Astrocyte (in vitro differentiated cells and primary cell): ENCODE measurements at places on chromosomes 3 and 15.

DNA sequence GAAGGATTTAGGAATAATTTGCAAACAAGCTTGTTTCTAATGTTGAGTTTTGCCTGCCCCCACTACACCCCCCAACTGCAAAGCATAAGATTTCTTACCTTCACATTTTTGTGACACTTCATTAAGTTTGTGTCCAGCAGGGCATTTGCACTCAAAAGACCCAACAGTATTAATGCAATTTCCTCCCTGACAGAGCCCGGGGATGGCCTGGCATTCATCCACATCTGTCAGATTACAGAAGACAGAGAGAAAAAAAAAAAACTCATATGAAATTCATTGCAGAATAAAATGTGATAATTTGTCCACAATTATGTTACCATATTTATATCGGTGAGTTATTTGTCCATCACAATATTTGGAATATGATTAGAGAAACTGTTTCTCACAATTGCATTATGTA lies 111.5 kb downstream of the FBN1 start:
- no peak for DNase-seq

DNA sequence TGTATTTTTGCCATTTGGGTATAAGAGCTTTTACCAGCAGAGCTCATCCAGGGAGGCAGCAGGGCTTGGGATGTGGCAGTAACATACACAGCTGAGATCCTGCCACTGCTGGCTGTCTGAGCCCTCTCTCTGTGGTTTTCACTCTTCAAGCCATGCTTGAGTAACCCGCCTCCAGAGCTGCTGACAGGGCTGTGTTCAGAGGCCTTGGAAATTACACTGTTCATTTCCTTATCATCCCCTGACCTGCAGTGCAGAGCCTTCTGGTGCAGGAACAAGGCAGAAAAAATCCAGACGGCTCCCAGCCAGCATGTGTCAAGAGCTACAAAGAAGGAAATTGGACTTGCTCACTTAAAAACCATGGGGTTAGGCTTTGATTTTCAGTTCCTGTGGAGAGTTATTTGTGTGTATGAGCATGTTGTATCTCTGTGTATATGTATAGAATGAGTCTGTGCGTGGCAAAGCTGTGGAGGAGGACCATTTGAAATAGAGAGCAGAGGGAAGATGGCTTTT lies 47.0 kb downstream of the ZNF609 start:
- peak; percentile 93 for DNase-seq

DNA sequence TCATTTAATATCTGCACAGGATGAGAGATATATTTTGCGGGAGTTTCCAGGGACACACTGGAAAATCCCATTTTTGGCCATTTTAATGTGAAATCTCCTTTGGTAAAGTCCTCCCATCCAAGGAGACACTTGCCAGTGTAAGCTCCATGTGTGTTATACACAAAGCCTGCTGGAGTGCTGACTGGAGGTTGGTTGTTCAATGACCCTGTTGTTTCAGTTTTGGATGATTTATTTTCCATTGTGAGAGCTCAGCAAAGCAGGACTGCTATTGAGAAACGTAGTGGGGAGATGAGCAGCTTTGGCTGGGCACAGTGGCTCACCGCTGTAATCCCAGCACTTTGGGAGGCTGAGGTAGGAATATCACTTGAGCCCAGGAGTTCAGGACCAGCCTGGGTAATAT lies 127.7 kb downstream of the NUP210 start:
- no peak for DNase-seq

- no peak for DNase-seq
Measured at GRCh38 chr3:65659396-65659795, 379.3 kb downstream of the MAGI1 start.

DNA sequence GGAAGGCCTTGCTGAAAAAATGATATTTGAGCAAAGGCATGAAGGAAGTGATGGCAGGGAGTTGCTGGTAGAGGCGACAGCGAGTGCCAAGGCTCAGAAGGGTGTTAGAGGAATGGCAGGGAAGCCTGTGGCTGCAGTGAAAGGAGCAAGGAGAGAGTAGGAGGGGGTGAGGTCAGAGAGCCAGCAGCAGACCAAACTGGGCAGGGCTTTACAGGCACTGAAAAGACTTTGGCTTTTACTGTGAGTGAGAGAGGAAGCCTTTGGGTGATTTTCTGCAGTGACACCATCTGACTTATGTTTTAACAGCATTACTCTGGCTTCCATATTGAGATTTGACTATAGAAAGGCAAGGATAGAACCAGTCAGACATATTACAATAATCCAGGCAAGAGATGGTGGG lies 11.4 kb downstream of the TICRR start:
- no peak for DNase-seq

- DNase-seq: peak; percentile 88
Measured at GRCh38 chr15:36109943-36110658, 469.3 kb upstream of the CDIN1 start.

DNA sequence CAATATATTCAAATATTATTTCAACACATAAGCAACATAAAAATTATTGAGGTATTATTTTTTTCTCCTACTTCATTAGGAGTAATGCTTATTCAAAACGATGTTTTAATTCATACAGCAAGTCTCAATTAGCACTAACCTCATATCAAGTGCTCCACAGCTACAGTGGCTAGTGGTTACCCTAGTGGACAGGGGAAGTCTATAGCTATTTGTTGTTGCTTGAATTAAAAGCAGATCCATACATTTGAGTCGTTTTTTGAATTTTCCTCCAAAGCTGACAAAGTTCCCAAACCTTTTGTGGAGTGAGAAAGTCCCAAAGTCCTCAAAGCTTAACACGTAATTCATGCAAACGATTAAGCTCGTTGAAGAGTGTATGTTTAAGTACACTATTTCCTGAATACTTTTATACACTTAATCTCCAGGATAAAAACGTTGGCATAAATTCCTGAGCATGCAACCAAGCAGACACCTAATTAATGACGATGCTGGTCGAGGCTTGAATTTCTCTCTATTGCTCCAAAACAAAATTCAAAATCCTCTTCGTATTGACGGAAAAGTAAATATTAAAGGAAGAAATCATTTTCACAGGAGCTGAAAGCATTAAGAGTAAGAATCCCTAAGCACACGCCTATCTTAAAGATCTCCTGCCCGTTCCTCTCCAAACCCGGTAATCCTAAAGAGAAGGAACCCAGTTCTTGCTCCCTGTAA lies 985 bp downstream of the VPS13C start:
- DNase-seq: no peak

- DNase-seq: no peak
Measured at GRCh38 chr15:51736069-51736468, 1.4 kb downstream of the LYSMD2 start.

GRCh38 chr3:185552358-185552877 lies at the start of gene LIPH:
TSS of gene LIPH (minus strand) at chr3:185552588. CDS start at chr3:185552471, 117 bp downstream.
- DNase-seq: peak; percentile 23

- DNase-seq: no peak
Measured at GRCh38 chr15:51936105-51936478, 35.5 kb downstream of the LEO1 start.

DNA sequence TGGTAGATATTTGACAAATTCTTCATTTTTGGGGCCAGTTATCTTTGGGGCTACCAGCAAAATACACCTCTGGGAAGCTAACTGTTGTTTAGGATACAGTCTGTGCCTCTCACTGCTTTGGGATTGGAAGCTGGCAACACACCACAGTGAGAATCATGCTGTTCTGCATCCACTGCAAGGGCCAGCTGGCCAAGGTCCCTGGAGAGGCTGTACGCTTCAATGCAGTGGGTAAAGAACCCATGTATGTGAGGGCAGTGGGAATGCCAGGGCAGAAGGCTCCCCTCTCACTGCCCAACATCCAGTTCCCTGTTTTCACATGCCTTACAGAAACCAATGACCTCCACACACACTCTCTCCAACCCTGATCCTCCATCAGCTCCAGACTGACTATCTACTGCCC lies 20.1 kb downstream of the ZDHHC3 start:
- DNase-seq: no peak

GRCh38 chr3:26437678-26438077 lies 184.9 kb upstream of the LRRC3B start:
- DNase-seq: peak; percentile 75

DNA sequence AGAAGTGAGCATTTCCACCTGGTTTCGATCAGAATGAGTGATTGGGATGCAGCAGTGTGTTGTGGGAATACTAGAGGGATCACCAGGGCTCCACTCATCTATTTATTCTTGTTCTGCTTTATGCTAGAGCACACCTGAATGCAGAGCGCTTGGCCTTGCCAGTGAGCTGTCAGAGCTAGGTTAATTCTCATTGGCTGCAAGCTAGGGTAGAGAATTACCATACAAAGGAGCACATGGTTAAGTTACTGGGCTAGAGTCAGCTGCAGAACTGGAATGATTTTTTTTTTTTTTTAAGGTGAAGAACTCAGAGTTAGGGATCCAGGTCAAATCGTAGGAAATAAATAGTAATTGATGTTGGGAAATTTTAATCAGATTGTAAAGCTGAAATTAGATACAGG lies 8.8 kb downstream of the EIF2AK4 start:
- DNase-seq: no peak

DNA sequence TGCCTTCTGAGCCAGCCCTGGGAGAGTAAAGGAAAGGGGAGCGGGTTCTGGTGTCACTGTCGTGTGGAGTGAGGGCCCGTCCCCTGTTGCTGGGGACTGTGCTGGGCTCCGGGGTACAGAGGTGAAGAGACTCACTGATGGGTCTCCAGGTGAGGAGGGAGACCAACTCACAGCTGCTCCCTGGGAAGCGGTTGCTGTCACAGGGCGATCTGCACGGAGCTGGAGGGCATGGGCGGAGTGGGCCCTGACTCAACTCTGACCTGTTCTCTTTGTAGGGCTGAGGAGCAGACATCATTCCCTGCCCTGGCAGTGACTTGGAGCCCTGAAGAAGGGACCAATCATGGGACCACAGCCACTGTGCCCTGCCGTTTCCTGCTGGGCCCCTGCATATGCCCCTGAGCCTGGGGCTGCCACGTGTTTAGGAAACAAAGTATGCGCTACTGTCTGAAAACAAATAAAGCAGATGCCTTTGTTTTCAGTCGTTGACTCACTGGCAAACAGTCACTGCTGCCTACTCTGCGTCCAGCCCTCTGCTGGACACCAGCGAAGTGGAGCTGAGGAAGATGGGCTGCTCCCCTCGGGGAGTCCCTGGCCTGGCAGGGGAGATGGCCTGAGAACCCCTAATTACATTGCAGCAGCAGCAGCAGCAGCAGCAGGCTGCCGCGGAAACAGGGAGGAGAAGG lies 22.9 kb upstream of the PLXNA1 start:
- DNase-seq: peak; percentile 54

DNA sequence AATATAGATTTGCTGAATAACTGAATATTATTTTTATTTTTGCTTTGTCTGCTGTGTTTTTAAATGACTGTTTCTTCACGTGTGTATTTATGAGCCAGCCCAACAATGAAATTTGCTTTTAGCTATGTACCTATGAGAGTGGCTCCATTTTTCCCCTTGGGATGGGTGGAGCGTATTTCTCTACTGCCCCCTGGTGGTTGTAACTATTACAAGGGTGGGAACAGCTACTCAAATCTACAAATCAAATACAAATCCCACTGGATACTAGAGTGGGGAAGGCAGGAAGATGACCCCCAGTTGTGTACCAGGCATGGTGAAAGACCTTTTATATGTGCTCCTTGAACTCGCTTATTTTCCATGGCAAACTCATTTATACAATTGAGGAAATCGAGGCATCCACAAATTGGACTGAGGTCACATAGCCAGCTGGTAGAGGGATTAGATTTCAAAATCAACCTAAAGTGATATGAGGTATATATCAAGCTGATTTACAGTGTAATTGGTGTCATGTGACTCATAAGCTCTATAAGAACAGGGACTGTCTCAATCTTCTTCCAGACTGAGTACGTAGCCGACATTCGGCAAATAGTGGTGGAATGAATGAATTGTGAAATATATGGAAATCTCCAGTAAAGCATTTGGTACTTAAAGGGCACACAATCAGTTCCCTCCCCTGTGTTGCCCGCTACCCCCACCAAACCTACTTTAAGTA lies 69.5 kb upstream of the VEPH1 start:
- DNase-seq: peak; percentile 24

DNA sequence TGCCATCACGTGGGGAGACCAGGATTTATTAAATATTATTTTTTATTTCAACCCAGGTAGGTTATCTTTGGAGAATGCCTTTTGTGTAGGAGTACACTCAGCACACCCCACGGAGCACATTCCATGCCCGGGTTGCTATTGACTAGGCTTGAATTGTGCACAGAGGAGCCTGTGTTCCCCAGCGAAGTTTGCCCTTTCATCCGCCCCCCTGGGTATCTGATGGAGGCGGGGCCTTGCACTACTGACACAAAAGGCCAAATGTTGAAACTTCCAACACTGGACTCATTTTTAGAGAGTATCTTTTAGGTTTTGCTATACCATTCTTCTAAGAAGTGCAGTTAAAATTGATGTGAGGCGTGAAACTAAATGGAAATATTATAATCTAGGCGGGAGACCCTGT lies 39.3 kb upstream of the PPP4R2 start:
- no peak for DNase-seq

- peak; percentile 34 for DNase-seq
Measured at GRCh38 chr15:83372434-83372891, 74.7 kb upstream of the SH3GL3 start.

- peak; percentile 58 for DNase-seq
Measured at GRCh38 chr3:39644176-39644575, 165.2 kb upstream of the MYRIP start.

- DNase-seq: no peak
Measured at GRCh38 chr15:38541026-38541425, 23.6 kb downstream of the RASGRP1 start.

DNA sequence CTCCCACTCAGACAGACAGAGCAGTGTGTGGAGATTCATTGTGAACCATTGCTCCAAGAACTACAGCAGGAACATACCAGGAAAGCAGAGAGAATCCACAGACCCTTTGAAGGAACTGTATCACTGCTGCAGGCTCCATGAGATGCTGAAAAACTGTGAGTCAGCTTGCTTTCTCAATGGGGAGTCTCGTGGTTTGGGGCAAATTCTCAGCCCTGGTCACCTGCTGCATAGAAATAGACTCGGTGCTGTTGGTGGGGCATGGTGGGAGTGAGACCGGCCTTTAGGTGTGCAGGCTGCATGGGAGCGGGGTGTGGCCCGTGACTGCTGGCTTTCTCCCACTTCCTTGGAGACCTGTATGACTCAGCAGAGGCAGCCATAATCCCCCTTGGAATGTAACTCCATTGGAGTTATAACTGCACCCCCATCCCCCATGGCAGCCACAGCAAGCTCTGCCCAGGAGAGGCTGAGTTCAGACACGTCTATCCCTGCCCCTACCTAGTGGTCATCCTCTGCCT lies 35.6 kb downstream of the ALCAM start:
- DNase-seq: peak; percentile 63

DNA sequence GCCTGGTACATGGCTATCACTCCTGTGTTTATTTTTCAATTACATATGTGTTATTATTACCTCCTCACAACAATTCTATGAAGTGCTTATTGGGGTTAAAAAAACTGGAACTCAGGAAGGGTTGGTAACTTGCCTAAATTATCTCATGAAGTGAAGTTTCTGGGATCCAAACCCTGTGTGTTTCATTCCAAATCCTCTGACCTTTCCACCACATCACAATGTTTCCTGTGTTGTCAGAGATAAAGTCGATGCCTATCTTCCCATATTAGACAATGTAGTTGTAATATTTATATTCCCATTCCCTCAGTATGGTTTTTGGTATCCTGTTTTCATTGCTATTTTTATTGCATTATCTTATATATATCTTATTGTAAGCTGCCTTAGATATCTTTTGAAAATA lies 269.1 kb upstream of the CFAP20DC start:
- peak; percentile 52 for DNase-seq
